ENCODE measurements at places on chromosomes 12 and 14.

GRCh38 chr14:50344116-50344775 is 32.1 kb downstream of the DMAC2L start:
- DNase-seq, result no peak

GRCh38 chr12:753611-754472 is 1.5 kb downstream of the WNK1 start:
- DNase-seq, result peak; percentile 52

- DNase-seq, result peak; percentile 29
Observed at GRCh38 chr12:68745376-68745903, 536 bp upstream of the SLC35E3 start.

DNA sequence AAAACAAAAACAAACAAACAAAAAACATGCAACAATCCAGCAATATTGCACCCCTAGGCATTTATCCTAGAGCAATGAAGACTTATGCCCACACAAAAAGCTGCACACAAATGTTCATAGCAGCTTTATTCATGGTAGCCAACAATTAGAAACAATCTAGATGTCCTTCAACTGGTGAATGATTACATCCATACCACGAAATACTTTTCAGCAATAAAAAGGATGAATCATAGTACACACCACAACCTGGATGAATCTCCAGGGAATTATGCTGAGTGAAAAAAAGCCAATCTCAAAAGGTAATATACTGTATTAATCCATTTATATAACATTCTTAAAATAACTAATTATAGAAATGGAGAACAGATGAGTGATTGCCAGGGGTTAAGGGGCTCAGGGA is 14.5 kb upstream of the GPR162 start:
- DNase-seq, result no peak

DNA sequence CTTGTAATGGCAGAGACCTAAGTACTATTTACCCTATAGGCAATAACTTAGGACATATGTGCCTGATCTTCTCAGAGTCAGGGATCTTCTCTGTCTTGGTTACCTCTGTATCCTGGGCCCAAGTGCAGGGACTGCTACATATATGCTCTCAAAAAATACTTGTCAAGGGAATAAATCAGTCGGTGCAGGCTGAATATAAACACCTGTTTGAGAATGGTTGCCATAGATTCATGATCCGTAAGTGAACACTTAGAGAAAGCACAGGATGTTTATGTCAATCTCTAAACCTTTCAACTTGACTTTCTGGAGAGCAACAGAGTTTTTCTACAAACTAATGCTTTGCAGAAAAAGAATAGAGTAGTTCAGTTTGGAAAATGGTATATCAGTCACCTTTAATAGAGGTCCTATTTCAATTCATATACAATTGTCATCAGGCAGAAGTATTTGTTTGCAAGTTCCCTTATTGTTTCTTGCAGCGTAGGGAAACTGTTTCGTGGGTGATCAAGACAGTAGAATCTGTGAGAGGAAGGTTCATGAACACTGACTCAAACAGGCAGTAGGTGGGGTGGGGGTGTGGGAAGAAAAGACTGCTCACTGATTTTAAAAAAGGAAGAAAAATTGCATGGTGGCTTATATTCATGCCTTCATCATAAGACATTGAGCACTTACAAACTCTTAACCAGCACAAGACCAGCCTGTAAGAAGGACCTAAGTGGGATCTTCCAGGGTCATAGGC is 6.0 kb upstream of the UBE2N start:
- DNase-seq, result no peak

- no peak for DNase-seq
Observed at GRCh38 chr12:50934371-50934851, 17.9 kb upstream of the HIGD1C start.

DNA sequence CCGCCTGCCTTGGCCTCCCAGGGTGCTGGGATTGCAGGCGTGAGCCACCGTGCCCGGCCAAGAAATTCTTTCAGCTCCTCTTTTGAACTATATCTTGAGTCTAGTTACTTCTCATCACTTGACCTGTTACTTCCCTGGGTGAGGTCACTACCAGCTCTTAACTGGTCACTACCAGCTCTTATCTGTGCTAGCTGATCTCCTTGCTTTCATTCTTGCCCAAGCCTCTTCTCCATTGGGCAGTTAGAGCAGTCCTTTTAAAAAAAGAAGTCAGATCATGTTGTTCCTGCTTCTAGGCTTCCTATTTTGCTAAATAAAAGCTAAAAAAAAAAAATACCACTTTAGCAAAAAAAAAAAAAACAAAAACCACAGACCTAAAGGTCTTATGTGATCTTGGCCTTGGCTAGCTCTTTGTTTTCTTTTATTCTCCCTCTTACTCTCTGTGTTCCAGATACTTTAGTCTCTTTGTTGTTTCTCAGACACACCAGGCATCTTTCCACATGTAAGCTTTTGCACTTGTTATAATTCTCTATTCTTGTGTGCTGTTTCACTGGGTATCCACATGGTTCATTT is 63.5 kb downstream of the RAD51B start:
- no peak for DNase-seq

GRCh38 chr12:93174048-93174447 is 203.7 kb upstream of the NUDT4 start:
- DNase-seq, result no peak

GRCh38 chr14:81336009-81336408 is 64.1 kb downstream of the STON2 start:
- no peak for DNase-seq

DNA sequence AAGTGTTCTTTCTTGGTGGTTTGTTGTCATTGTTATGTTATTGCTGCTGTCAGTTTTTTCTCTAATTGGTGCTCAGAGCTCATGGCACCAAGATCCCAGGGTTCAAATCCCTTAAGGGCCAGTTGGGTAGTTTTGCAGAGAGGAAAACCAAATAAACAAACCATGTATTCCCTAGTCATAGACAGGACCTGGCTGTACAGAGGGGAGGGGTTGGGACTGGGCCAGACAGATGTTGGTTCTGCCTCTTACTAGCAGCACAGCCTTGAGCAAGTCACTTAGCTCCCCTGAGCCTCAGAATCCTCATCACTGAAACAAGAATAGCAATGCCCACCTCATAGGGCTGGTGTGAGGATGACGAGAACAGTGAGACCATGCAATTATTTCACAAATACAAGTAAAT is 53.4 kb downstream of the LTBP2 start:
- DNase-seq, result no peak

DNA sequence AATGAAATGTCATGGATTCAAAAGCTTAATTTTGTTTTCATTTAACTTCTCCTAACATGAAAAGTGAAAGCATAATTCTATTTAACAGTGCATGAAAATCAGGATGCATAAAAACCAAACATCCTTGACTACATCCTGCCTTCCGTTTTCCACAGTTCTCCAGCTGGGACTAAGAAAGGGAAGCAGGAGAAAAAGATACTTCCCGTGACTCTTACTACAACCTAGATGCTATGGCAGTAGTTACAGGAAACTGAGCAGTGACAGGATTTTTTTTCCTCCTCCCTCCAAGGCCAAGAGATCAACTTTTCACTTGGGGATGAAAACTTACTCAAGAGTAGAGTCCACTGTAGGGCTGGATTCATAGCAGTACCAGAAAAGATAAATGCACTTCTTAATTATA is 2.6 kb downstream of the EXOC5 start:
- DNase-seq, result peak; percentile 54

GRCh38 chr12:108855284-108856169 is 1.9 kb downstream of the SSH1 start:
- DNase-seq, result peak; percentile 26

- peak; percentile 11 for DNase-seq
Observed at GRCh38 chr12:82608706-82609105, 78.0 kb upstream of the TMTC2 start.

DNA sequence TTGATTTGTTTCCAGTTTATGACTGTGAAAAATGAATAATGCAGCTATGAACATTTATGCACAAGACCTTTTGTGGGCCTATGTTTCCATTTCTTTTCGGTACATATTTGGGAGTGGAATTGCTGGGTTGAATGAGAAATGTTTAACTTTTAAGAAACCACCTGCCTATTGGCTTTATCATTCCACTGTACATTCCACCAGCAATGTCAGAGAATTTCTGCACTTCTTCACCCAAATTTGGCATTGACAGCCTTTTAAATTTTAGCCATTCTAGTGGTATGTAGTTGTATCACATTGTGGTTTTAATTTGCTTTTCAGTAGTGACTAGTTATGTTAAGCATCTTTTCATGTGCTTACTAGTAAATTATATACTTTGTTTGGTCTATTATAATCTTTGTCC is 317.0 kb upstream of the TMTC1 start:
- no peak for DNase-seq

DNA sequence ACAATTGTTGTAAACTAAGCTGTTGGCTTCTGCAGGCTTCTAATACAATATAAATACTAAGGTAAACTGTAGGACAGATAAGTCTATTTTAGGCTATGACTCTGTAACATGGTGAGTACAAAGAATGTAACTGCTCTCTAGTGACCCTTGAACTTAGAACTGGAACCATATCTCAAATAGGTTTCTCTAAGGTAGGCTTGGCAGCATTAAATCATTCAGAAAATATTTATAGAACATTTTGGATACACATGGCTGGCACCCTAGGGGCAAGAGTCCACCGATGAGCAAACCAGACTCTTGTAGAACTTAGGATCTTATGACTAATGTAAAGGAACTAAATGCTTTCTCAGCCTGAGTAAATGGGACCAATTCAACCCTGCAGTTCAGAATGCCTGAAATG is 19.4 kb upstream of the SLC25A3 start:
- no peak for DNase-seq

DNA sequence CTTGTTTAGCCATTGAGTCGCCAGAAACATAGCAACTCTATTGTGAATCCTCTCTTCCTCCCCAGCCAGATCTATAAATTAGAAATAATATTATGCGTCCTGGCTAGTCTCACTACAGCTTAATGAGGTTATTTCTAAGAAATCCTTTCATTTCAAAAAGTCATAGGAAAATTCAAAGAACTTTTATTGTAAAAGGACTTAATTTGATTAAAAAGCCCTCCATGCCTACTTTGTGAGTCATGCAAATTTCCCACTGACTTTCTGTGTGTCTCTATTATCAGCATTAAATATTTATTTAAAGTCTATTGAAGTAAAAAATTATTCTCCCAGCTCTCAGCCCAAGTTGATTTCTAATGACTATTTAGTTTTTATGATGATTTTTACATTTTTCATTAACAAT is 160.7 kb downstream of the PHLDA1 start:
- no peak for DNase-seq

DNA sequence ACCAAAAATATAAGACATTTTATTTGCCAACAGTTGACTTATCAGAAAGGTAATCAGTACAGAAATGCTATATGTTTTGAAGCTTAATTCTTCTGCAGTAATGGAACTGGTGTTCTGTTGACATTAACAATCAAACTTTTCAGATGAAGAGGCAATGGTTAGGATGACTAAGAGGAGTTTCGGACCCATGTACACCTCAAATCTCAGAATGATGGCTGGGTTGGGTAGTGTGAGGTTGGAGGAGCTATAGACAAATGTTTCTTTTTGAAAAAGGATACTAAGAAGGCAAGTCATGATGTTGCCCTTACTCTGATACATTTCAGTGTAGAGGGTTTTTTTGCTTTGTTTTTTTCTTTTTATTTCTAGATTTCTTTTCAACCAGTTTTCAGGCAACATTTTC is 66.9 kb downstream of the KNTC1 start:
- DNase-seq, result no peak

DNA sequence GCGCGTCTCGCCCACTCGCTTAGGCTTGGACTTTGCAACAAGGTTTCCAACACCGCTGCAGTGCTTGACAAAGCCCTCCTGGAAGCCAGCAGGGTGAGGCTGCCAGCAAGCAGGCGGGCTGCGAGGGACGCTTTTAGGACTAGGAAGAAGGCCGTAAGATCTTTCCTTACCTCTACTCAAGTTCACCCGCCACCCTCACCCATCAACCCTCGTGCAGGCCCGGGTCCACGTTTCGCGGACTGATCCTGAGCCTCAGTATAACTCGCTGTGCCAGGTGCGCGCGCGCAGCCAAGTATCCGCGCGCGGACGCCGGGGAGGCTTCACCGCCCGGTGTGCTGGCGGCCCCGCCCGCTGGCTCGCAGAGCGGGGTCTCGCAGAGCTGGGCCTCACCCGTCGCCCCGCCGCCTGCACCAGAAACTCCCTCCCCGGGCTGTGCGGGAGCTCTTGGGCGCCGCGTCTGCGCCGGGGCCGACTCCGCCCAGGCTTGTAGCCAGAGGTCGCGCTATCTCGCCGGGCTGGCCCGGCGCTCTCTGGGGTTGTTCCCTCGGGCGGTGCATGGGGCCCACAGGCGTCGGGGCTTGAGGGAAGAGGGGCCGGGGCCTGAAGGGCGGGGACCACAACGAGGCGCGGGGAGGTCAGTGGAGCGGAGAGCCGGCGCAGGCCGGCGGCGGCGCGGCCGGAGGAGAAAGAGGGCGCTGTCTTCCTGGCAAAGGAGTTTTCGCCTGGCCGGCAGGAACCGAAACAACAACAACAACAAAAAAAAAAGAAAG is 7.6 kb upstream of the SIX1 start:
- DNase-seq, result peak; percentile 45

DNA sequence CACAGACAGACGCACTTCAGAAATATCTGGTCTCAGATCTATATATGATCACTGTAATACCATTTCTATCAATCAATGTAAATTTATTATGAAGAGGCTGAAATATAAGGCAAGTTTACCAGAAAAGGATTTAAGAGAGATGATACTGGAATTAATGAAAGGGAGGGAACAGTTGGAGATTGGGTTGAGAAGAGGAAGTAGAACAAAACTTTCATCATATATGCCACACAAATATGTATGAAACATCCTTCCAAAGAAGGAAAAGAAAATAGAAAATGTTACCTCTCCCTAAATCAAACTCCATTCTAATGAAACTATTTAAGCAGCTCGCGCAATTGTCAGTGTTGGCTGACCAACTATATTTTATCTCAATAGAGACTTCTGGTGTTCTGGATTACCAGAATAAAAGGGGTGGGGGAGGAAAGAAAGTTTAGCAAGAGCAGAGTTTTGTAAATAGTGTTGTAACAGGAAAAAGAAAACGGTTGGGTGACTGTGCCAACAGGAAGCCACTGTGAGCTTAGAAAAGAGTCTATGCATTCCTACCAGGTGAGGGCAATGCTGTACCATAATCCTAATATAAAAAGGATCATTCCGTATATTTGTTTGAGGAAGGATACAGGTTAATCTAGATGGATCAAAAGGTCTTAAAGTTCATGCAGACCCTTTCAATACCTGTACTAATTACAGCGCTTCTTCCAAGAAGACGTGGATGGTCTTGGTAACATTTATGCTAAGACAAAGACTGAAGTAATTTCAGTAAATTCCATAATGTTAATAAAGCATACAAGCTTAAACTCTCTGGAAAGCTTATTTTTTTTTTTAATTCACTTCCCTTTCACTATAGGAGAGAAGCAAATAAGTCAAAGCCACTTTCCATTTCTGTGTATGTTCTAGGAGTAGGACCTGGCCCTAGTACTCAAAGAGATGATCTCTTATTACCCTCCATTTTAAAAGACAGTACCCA is 14.5 kb upstream of the LLPH start:
- DNase-seq, result peak; percentile 86

DNA sequence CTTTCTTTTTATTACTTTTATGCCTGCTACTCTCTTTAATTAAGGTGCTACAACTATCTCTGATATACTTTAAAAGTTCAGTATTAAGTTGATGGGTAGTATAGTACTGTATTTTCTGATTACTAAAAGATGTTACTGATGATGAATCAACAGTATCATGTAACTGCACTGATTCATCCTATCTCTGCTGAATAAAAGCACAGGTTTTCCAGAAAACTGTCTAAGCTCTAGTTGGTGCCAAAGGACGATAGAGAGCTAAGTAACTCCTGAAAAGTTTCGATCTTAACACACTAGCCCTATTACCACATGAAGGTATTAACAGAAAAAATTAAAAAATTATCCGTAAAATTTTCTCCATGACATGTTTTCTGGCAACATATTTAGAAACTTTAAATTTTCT is 2.1 kb downstream of the SCAF11 start:
- DNase-seq, result peak; percentile 81

GRCh38 chr12:112380663-112381405 is 1.4 kb downstream of the HECTD4 start:
- DNase-seq, result no peak

All from RKO (cell line).